ENCODE measurements at places on chromosomes 12 and 14.

GRCh38 chr14:51792809-51793208 is 67.6 kb upstream of the GNG2 start:
- no peak for DNase-seq

- no peak for DNase-seq
Observed at GRCh38 chr12:2013527-2014223, 9.4 kb upstream of the DCP1B start.

DNA sequence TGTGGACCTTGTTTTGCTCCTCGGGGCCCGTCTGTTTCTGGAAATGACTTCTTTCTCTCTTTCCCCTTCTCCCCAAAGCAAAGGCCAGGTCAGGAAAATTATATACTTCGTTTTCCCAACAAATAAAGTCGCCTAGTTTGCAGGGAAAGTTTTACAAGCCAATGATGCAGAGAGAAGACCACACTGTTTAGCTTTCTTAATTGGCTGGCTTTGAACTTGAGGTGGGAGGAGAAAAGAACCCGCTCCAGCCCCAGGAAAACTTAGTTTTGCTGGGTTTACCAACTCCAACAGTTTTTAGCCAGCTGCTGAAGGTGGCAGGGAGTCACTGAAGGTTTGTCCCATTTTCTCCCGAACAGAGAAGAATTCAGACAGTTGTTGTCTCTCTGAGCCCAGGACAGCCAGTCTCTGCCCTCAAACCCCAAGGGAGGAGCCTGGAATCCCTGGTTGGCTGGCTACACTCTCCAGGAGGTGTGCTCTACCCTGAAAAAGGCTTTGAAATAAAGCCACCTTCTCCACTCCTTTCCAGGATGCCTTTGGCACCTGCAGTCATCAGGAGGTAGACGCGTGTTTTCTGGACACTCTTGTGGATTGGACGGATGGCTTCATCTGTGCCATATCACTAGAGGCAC is 24.8 kb downstream of the BCL11B start:
- no peak for DNase-seq

- no peak for DNase-seq
Observed at GRCh38 chr14:93712838-93713724, 75.2 kb downstream of the PRIMA1 start.

- no peak for DNase-seq
Observed at GRCh38 chr14:65260786-65261185, 151.7 kb upstream of the FUT8 start.

GRCh38 chr12:6323340-6323994 is 13.0 kb downstream of the PLEKHG6 start:
- peak; percentile 64 for DNase-seq

- DNase-seq: peak; percentile 71
Observed at GRCh38 chr14:72666610-72667009, 227.3 kb downstream of the DPF3 start.

GRCh38 chr12:90959538-90960139 is 4.7 kb upstream of the CCER1 start:
- peak; percentile 61 for DNase-seq

- no peak for DNase-seq
Observed at GRCh38 chr14:51821822-51822221, 38.6 kb upstream of the GNG2 start.

- DNase-seq: no peak
Observed at GRCh38 chr12:95365912-95366311, 108.0 kb upstream of the METAP2 start.

DNA sequence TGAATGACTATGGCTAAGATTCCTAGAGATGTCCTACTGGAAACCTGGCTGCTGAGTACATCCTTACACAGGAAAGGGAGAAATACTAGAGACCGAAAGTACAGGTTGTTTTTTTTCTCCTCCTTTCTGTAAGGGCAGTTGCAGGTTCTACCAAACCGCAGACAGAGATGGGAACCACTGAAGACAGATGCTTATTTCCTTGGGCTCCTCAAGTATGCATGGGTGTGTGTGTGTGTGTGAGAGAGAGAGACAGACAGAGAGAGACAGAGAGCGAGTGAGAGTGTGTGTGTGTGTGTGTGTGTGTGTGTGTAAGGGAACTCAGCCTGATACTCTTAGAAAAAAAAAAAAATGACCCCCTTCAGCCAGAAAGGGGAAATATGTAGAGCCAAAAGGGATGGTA is 42.5 kb downstream of the MAP4K5 start:
- no peak for DNase-seq

DNA sequence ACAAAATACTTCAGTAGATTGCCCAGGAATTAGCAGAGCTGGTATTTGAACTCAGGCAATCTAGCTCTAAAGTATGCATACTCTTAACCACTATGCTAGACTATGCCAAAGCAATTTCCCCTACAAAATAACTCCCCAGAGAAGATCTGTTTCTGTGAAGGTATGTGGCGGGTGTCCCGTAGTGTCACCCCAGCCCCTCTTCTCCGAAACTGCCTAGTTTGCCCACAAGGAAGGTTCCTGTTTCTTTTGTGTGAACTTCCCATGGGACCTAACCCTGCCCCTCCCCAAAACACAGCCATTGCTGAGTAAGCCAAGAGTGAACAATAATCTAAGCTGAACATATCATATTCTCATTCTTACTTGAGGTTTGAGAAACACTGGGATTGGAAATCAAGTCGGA is 15.5 kb upstream of the RAP1B start:
- no peak for DNase-seq

DNA sequence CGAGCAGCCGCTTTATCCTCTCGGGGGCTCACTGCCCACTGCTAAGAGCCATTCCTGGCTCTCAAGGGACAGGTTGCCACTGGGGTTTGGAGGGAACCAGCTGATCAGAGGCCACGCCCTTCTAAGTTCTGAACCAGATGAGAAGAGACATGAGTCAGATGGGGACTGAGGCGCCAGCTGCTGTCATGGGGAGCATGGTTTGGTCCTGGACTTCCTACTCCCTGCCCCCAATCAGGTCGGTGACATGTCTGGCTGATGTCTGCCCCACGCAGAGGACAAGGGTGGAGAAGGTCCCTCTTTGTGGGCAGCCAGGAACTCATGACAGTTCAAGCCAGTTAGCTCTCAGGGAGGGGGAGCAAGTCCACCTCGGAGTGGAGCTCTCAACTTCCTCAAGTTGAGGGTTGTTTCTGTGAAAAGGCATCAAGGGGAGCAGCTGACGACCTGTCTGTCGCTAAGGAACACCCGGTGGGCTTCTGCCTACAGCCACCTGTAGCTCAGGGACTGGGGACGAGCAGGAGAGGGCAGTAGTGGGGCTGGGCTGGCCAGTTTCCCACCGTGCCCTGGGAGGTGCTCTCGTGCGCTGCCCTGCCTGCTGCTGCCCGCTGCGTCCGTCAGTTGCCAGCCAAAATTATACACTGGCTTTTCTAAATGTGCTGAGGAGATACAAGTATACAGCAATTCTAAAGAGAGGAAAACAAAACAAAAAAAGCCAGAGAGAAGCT is 20.5 kb downstream of the PSMC1 start:
- no peak for DNase-seq

GRCh38 chr12:26748412-26748740 is 84.6 kb downstream of the ITPR2 start:
- no peak for DNase-seq

- DNase-seq: no peak
Observed at GRCh38 chr12:116697305-116697704, 40.6 kb downstream of the SPRING1 start.

- no peak for DNase-seq
Observed at GRCh38 chr12:111268738-111269572, 99.9 kb downstream of the PHETA1 start.

GRCh38 chr14:102505000-102505619 is 4.5 kb downstream of the ANKRD9 start:
- DNase-seq: no peak

GRCh38 chr12:91003737-91004136 is 1.0 kb downstream of the EPYC start:
- no peak for DNase-seq

DNA sequence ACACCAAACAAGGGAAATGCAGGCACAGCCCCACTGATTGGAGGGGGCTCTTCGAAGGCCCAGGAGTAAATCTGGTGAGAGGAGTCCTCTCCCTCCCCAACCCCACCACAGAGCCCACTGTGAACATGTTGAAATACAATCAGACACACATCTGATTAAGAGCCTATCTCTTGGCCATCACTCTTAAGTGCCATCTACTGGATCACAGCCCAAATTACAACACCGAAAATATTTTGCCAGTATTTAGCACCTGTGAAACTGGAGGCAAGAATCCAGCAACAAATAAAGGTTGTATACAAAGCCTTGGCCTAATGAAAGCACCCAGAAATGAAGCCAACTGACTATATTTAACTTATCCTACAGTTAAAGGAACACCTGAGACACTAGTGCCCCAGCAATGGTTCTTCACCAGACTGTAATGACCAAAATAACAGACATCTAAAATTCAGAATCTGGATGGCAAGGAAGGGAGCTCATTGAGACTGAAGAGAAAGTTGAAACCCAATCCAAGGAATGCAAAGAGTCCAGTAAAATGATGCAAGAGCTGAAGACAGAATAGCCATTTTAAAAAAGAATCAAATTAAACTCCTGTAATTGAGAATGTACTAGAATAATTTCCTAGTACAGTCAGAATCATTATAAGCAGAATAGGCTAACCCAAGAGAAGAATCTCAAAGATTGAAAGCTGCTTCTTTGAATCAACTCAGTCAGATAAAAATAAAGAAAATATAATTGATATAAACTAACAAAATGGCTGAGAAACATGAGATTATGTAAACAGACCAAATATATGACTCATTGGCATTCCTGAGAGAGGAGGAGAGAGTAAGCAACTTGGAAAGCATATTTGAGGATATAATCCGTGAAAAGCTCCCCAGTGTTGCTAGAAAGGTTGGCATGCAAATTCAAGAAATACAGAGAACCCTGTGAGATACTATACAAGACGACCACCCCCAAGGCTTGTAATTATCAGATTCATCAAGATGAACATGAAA is 1117.0 kb downstream of the FLRT2 start:
- no peak for DNase-seq

- DNase-seq: no peak
Observed at GRCh38 chr14:103770902-103771301, 55.3 kb downstream of the ZFYVE21 start.

DNA sequence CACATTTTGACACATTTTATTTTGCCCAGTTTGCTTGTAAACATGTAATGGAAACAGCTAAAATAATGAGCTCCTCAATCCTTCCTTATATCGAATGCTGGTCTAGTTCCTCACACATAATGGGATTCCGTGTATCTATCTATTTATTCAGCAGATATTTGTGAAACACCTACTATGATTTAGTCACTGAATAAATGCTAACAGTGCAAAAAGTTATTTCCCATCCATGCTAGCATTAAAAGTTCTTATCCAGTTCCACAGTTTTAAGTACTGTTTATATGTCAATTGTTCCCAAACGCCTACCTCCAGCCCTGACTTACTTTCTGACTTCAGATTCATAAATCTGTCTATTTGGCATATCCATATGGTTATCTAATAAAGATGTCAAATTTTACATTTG is 1788.7 kb upstream of the FLRT2 start:
- no peak for DNase-seq

DNA sequence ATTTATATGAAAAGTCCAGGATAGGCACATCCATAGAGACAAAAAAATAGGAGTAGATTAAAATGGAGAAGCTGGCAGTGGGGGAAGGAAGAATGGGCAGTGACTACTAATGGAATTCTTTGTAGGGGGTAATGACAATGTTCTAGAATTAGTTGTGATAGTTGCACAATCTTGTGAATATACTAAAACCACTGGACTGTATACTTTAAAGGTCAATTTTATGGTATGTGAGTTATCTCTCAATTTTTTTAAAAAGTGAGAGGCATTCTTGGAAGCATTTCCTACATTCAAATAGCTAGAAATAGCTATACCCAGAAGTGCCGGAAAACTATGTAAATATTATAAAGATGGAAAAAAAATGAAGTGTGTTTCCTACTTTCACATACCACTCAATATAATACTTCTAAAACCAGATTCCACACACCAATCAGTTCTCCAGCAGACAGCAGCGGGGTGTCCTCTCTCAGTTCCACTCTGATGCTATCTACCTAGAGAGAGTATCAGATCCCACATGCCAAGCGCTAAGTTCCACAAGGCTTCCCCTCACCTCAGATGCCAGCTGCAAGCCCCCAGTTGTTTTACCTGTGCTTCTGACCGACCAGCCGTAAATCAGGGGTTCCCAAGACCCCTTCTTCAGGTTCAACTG is 41.7 kb upstream of the NID2 start:
- no peak for DNase-seq

Data from muscle of back (tissue), 13 donors.